Endothelial cell of umbilical vein (primary cell): ENCODE measurements at places on chromosomes 2 and 18. TPM values are rescaled to one million over a fixed set of nuclear protein-coding genes. Genes with fewer than 3 reads are reported as not detected.
A peak's percentile ranks its signal among the peaks of the same experiment; 100 is the strongest.

DNA sequence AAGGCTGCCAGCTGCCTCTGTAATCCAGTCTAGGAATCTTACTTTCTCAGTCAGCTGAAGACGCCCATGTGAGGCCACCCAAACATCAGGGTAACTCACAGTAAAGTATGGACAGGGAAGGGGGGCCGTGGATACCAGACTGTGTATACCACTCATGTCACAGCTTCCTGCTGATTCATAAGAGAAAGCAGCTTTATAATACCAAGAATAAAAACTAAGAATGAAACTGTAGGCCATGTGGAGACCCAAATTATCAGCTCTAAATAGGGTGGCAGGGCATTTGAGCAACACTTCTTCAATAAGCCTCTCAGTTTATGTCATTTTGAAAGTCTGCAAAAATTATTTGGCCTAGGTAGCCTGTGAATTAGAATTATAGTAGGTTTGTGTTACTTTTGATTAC, 115.0 kb upstream of the CDCA7 start:
- no peak for DNase-seq

DNA sequence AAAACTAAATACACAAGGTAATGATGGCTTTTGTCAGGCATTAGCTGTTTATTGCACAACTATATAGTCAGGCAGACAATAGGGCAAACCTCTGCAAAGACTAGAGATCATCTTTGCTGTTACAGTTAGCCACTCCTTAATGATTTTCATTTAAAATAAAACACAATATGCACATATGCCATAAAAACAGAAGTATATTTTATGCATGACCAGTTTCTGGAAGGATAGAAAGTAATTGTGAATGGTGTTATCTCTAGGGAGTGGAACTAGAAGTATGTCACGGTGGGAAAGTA, 102.0 kb downstream of the CHN1 start:
- DNase-seq: no peak

Gene CDCA7
- total RNA-seq: 27.7 and 29.7 TPM in 2 replicates

Gene SMYD5
- 23.4 and 31.7 TPM in 2 replicates for total RNA-seq

- DNase-seq: no peak
Measured at GRCh38 chr2:99957332-99958133, 184.9 kb downstream of the AFF3 start.

DNA sequence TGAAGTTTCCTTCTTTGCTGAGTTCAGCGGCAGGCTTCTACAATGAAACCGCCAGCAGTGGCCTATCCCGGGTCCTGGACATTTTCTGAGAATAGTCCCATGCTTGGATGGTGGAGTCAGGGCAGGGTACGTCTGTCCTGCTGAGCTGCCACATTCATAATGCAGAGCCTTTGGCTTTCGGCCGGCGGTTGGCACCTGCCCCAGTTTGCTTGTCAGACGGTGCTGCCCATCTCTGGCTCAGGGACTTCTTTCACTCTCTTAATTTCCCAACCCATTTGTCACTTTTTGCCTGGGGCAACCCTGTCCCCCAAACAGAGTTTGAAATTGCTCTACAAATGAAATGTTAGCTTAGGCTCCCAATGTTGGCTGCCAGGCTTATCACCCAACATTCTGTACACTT, 57.2 kb downstream of the SOX11 start:
- DNase-seq: no peak

Gene IGFBP5
- 0.05 TPM in 1 of 2 replicates, not detected in the other for total RNA-seq

GRCh38 chr2:236785611-236786057, 216.0 kb downstream of the ACKR3 start:
- DNase-seq: peak; percentile 22

Gene MYOM1
- not detected in 2 replicates for total RNA-seq

GRCh38 chr2:216711348-216711747, 16.0 kb upstream of the IGFBP5 start:
- DNase-seq: no peak

GRCh38 chr2:107687073-107687472, 139.6 kb upstream of the RGPD4 start:
- DNase-seq: no peak

GRCh38 chr2:29448096-29448688, 333.0 kb downstream of the CLIP4 start:
- DNase-seq: no peak
